NCI-H226 (cell line): ENCODE measurements at places on chromosomes 3 and 15.

GRCh38 chr3:168558728-168559411 is 463.1 kb upstream of the GOLIM4 start:
- no peak for DNase-seq

DNA sequence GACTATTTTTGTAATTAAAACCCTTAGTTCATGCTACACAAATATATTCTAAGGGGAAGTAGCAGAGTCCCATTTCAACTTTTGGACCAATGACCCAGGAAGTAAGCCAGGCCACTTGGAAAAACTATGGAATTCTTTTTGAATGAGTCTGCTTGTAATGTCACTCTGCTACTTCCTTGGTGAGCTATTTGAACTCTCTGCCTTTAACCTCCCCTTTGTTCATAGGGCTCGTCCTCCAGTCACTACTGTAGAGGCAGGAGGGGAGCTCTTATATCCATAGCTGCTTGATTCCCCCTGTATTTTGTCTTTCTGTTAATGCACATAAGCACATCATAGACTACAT is 119.6 kb downstream of the UACA start:
- no peak for DNase-seq

GRCh38 chr3:182967218-182968204 is 12.8 kb downstream of the DCUN1D1 start:
- no peak for DNase-seq

DNA sequence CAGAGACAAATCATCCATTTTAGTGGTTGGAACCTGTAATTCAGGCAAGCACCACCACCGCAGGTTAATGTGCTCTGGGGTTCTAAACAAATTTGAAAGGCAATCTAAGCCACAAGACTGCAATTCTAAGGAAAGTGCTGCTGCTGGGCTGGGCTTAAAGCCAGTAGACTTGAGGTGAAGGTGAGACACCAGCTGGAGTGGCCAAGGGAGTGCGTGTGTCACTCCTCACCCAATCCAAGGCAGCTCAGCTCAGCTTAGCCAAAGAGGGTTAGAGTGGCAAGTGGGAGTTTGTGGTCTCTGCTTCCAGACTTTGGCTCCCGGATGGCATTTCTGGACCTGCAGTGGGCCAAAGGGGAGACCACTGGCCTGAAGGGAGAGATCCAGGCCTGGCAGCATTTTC is 1655.6 kb downstream of the SI start:
- no peak for DNase-seq

- no peak for DNase-seq
Observed at GRCh38 chr3:41141433-41142167, 57.7 kb upstream of the CTNNB1 start.

GRCh38 chr3:22569570-22569969 is 633.6 kb upstream of the UBE2E2 start:
- DNase-seq = no peak

DNA sequence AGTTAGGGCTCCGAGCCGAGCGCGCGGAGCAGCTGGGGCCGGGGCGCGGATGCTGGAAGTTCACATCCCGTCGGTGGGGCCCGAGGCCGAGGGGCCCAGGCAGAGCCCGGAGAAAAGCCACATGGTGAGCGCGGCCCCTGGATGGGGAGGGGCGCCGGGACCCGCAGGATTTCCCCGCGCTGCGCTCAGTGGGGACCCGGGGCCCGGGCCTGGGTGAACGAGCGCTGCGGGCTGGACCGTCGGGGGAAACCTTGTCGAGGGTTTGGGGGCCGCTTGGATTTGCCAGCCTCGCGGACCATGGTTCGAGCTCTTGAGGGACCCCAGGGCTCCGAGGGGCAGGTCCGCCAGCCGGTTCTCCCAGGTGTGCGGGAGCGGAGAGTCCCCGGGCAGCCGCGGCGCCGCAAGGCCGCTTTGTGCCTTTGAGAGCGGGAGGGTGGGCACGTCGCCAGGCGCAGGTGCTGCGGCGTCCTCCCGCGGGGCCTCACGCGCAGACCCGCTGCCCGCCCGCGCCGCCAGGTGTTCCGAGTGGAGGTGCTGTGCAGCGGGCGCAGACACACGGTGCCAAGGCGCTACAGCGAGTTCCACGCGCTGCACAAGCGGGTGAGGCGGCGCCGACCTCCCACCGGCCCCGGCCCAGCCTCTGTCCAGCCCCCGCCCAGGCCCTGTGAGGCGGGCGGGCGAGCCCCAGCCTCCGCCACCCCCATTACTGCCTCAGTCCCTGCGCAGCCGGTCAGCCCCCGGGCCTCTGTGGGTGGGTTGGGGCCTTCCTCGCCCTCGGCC is at the start of gene SNX22:
SNX22 (plus strand) TSS at position 5 of the 780 bp plus-strand sequence; CDS start at position 50, 45 bp downstream.
- no peak for DNase-seq

DNA sequence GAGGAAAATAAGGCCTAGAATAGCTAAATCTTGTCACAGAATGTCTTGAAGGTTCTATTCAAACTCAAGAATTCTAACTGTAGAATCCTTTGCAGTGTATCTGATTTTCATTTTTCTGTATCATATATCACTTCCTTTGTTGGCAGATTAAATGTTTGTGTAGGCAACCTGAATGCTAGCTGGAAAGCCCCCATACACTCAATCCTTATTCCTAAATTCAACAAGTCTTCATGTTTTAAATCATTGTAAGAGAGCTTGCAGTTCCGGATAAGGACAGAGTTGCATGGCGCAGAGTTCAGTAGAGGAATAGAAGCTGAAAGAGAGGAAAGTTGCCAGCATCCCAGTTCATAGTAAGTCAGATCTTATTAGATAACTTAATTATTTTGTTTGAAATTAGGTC is 242.0 kb upstream of the SEMA6D start:
- no peak for DNase-seq

- peak; percentile 17 for DNase-seq
Observed at GRCh38 chr3:60809857-60810610, 441.2 kb downstream of the FHIT start.

DNA sequence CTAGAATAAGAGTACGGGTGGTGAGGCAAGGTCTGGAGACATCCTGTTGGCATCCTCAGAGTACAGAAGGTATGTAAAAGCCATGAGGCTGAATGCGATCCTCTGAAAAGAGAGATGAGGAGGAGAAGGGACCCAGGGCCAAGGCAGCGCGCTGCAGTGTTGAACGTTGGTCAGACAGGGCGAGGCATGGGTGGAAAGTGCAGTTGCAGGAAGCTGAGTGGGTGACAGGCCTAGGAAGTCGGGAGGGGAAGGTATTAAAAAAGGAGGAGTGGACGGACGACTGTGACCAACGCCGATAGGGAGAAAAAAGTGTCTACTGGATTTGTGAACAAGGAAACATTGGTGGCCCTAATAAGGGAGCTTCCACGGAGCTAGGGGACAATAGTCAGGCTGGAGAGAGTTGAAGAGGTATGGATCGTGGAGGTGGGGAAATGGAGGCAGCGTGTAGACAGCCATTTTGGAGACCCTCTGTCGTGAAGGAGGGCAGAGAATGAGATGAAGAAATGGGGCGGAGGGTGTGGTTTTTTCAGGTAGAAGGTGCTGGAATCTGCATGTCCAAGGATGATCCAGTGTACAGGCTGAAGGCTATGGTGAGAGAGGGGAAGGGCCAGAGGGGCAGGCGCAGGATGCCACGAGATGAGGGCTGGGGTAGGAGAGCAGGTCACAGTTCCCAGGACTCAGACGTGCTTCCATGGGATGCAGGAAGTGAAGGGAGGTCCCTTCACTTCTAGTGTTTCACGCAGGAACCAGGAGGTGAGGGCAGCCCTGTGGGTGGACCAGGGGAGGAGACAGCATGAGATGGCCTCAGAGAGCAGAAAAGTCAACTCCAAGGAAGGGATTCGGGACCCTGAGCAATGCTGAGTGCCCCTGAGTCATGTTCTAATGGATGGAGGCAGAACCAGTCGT is 115.9 kb downstream of the ASB7 start:
- no peak for DNase-seq

GRCh38 chr3:44885618-44886017 is 11.2 kb downstream of the TGM4 start:
- peak; percentile 94 for DNase-seq

DNA sequence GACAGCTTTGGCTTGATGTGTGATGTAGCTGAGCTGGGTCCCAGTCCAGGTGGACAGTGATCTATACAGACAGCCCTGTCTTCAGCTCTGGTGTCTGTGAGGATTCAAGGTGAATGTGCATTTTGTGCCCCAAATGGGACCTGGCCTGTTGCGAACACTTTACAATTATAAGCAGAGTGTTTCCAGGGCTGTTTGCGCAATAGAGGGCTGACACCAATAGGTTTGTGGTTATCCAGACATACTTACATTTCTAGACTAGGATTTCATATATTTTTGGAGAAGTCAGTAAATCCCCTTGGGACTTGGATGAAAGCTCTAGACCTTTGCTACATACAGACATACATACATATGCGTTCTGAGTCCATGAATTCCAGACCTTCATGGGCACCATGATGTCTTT is 4.2 kb upstream of the TATDN2 start:
- no peak for DNase-seq

- no peak for DNase-seq
Observed at GRCh38 chr3:160797356-160797755, 41.3 kb downstream of the PPM1L start.

- DNase-seq = no peak
Observed at GRCh38 chr15:34297059-34297458, 40.5 kb downstream of the SLC12A6 start.

DNA sequence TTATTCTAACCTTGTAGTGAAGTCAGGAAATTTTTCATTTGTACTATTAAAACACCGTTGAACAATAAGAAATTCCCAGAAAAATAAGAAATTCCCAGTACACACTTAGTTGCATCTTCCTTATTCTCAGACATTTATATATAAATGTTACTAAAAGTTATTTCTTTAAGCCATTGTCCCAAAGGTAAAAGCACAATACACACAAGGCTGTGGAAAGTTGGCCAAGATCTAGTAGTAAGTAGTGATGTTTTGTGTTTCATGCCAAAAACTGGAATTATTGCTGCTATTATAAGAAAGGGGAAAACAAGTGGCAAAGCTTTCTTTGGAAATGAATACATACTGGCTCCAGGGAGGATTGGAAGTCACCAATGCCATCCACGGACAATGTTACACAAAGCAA is 802.5 kb upstream of the DPPA4 start:
- DNase-seq = no peak

- no peak for DNase-seq
Observed at GRCh38 chr3:146705225-146705624, 100.1 kb upstream of the PLSCR5 start.

GRCh38 chr3:168002786-168003368 is 92.8 kb downstream of the GOLIM4 start:
- peak; percentile 11 for DNase-seq

DNA sequence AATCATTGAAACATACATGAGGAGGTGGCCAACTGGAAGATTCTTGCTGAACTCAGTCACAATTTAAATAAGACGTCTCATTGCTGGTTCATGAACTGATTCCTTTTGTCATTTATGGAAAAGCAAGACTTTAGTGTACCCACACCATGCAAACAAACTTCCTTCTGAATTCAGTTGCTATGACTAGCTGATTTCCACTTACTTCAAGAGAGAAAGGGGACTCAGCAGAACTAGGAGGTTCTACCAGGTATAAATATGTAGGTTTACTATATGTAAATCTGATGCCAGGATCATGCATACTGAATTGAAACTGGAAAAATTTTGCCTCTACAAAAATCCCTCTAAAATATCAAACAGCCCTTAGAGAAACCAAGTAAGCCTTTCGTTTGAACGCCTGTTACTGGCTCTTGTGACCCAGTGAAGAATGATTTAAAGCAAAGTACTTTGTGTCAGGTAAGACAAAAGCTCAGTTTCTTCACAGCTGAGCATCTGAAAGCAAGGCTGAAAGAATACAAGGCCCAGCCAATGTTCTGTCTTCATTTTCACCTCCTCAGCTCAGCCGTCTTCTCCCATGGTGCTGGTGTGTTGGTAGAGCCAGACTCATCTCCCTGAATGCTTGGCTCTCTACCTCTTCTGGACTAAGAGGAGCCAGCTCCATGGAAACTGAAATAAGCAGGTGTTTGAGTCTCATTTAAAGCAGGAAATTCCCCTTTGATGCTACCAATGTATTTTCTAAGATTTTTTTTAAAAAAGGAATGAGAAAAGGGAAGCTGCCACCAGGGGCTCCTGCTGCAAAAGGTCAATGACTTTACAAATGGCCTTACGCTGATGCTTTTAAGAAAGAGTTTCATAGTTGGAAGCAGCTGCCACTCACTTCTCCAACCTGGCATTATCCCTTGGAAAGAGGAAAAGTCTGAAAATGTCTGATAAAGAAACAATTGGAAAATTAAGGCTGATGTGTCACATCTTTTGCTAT is 301.6 kb downstream of the EFHB start:
- no peak for DNase-seq

GRCh38 chr15:47523681-47524475 is 193.4 kb upstream of the SEMA6D start:
- peak; percentile 73 for DNase-seq

GRCh38 chr15:33150431-33150941 is 44.0 kb downstream of the FMN1 start:
- DNase-seq = no peak

- DNase-seq = no peak
Observed at GRCh38 chr3:100682056-100682853, 27.0 kb upstream of the TFG start.

GRCh38 chr3:194736277-194736895 is 50.7 kb downstream of the FAM43A start:
- no peak for DNase-seq

GRCh38 chr3:140913728-140914127 is 27.9 kb upstream of the SLC25A36 start:
- DNase-seq = no peak

GRCh38 chr3:7709376-7710082 is 792.1 kb upstream of the LMCD1 start:
- peak; percentile 84 for DNase-seq

- DNase-seq = no peak
Observed at GRCh38 chr15:41895491-41895890, 1.6 kb upstream of the SPTBN5 start.

DNA sequence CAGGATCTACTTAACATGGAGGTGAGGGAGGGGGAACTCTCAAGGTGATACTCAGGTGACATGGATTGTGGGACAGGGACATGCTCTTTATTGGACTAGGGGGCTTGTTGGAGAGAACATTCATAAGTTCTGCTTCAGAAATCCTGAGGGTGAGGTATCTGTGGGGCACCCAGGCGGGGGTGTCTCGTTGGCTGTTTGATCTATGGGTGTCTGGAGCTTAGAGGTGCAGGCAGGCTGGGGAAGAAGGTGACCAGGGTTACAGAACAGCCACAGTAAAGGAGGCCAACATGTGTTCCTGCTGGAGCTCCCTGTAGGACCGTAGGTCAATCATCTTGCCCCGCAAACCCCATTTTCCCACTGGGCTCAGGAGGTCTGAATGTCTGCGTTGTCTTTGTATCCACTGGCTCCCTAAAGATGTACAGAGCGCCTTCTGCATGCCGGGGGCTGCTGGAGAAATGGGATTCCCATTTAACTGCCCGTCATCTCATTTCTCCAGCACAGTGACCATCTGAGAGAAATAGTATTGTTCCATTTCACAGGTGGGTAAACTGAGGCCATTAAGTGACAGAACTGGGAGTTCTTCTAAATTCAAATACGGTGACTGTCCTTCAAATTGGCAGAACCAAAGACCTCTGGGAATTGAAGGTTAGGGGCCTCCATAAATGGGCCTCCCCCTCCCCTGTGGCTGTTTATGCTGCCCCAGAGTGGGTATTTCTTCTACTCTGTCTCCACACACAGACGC is 40.3 kb upstream of the TSEN2 start:
- DNase-seq = no peak

GRCh38 chr15:70524470-70524869 is 238.9 kb downstream of the UACA start:
- no peak for DNase-seq

- no peak for DNase-seq
Observed at GRCh38 chr3:331881-332280, 135.3 kb downstream of the CHL1 start.

- peak; percentile 50 for DNase-seq
Observed at GRCh38 chr3:192907784-192908183, 9.9 kb downstream of the MB21D2 start.
